ENCODE measurements at places on chromosomes 7 and 10.

- DNase-seq, result no peak
These were observed 33.4 kb downstream of the ELFN1 start for GRCh38 chr7:1703441-1703840.

DNA sequence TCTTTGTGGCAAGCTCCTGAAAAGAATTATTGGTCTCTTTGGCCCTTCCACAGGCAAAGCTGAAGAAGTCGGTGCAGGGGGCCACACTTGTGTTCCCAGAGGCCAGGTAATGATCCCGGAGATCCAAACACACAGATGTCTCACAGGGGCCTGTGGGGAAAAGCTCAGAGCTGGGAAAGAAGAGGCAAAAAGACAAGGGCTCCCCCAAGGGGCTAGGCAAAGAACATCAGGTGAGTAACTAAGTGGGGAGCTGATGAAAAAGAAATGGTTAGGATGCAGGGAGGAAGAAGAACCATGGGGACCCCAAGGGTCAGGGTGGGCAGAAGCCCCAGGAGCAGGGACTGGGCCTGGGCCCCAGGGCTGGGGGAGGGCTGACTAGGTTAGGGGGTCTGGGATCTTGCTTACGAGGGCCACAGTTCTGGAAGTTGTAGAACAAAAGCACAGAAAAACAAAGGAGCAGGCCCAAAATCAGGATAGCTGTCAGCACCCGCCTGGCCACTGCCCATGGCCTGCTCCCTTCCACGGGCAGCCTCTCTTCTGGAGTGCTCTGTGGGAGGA, 1.1 kb downstream of the KEL start:
- no peak for DNase-seq

GRCh38 chr7:155333346-155334234, 35.9 kb downstream of the INSIG1 start:
- DNase-seq, result no peak

GRCh38 chr10:73877533-73878160, 3.3 kb upstream of the CAMK2G start:
- DNase-seq, result no peak

DNA sequence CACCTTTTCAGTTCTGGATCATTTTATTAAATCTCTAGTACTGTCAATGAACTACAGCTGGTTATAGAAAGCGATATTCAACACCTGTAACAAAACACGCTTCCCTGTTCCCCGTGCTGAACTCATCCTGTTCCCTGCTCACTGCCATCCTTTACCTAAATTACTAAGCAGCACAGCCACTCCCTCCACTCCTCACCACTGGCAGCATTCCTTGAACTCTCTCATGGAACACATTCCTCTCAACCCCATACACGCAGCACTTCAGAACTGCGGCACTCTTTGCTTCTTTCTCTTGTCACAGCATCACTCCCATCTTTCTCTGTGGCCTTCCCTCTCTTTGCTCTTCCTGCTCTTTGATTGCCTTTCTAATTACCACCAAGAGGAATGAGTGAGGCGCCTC, 27.4 kb downstream of the RELN start:
- no peak for DNase-seq

- DNase-seq, result no peak
These were observed 8.5 kb upstream of the KNDC1 start for GRCh38 chr10:133151543-133151972.

DNA sequence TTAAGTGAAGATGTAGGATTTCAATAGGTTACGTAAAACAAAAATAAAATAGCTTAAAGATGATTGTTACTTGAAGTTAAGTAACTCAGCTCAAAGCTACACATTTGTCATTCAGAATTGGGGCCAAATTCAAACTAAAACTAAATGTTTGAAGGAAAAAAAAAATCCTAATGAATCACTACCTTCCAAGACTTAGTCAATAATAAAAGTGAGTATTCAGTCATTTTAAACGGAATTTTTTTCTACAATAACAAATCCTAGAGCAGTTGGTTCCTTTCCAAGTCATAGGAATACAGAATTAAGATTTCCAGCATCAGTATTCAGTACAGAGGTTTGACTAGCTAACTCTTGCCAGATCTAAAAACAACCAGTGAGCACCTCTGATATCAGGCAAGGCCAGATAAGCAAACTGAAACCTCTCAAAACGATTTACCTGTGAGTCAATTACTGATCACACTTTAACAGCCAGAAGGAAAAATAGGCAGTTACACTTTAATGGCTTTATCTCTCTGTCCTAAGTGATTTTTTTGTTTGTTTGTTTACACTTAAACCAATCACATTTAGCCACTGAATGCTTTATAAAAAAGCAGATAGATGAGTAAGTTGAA, 669.8 kb upstream of the ANKRD30A start:
- DNase-seq, result no peak

DNA sequence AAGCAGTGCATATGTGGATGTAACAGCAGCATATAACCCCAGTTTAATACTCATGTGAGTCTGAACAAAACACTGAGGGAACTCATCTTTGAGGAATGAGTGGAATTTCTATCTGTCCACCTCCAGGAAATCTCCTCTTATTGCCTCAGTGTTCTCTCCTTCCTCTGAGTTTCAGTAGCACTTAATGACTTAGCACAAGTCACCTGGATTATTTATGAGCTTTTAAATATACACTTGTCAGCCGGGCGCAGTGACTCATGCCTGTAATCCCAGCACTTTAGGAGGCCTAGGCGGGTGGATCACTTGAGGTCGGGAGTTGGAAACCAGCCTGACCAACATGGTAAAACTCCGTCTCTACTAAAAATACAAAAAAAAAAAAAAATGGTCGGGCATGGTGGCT, 4.3 kb downstream of the LRRC20 start:
- DNase-seq, result no peak

DNA sequence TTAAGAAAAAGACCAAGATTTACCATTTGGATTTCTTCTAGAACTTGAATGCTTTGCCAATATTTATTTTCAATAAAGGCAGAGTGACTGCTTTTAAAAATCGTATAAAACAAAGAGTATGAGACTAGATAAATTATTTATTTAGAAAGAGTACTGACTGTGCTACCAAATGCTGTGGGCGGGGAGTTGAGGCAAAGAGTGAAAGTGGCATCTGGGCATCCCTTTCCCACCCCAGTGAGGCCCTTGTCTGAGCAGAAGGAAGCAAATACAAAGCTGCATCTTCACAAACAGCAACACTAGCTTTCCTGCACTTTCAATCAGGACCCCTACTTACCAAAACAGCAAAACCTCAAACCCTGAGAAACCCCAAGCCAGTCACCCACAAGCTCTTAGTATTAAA, 34.9 kb downstream of the ITGB1 start:
- DNase-seq, result no peak

- DNase-seq, result no peak
These were observed 9.6 kb downstream of the GNB2 start for GRCh38 chr7:100682991-100683658.

DNA sequence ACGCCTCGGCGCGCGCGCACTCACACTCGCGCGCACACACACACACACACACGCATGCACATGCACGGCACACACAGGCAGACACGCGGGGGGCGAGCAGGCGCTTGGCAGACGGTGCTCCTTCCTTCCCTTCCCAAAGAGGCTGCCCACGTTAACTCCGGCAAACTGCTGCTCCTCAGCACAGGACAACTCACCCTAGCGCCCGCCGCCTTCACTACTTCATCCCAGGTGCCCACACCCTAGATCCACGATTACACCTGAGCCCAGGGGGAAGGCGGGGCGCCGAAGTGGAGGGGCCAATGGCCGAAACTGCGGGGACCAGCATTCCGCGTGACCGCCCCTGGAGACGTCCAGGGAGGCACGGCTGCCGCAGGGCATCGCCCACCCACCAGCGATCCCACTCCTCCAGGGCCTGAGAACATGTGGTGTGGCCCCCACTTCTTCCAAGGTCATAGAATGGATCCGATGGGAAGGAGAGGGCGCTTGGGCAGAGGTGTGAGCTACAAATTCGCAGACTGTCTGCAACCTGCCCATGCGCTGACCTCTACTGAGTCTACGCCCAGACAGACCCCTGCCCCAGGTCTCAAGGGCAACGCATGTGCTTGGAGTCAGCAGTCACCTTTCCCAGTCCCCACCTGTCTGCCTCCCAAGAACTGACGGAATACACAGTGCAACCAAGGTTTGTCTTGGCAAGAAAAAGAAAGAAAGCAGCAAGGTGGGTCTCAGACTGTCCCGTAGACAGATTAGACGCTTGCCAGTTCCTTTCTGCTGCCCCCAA, 74.6 kb downstream of the CALN1 start:
- no peak for DNase-seq

GRCh38 chr10:72219235-72219814, 3.2 kb upstream of the ASCC1 start:
- no peak for DNase-seq

DNA sequence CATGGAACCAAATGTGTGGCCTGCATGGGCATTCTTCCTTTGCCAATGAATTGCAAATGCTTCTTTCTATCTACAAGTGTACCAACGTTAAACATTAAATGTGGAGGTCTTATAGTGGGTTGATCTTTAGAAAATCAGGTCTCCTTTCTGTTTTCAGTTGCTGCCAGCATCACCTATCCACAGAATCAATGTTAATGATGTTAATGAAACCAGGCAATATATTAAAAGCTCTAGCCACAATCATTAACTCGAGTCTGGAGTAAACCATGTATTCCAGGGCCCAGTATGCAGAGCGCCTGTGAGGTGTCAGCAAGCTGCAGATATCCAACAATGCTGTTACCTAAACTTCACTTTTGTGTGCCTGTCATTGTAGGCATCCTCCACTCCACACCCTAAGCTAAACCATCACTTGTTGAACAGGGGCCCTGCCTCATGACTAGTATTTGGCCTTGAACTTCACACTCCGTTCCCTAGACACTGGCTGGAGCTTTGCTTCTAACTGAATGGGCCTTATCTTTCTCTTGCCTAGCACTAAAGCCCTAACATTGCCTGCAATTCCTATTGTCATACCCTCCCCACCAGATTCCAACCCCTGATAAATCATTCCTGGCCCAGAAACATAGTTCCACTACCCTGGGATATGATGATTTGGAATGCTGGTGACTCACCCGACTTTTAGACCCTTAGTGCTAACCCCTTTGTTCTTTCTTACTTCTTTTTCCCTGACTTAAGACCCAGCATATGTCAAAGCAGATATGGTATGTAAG, 24.3 kb upstream of the ITGB8 start:
- no peak for DNase-seq

- DNase-seq, result no peak
These were observed 74.1 kb upstream of the PTPRZ1 start for GRCh38 chr7:121798896-121799295.

DNA sequence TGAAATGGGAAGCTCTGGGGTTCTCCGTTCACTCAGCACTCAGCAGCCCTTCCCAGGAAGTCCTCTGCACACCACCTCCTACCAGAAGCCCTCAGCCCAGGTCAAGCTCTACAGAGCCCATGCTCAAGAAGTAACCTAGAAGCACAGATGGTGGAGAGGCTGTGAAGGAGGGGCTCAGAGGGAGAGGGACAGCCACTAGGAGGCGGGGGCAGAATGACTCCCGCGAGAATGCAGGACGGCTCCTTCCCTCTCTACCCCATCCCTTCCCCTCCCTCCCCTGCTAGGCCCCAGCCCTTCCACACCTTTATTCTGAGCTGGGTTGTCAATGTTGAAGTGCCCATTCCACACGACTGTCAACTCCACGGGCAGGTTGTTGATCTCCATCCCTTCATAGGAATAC, 373.2 kb downstream of the PLXNA4 start:
- no peak for DNase-seq

DNA sequence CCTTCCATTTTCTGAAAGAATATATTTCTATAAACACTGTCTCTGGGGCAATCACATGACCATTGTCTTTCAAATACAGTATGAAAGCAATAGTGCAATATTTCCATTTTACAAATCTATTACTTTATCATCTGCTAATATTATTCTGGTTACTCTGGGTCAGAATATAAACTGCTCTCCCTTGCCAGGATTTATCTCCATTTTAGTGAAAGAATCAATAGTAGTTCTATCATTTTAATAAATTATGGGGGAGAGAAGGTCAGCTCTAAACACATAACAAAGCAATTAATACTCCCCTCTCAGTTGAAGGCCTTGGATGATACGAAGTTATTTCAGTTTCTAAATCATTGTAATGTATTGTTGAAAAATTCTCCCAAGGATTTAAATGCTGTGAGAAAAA, 608.3 kb downstream of the MAGI2 start:
- DNase-seq, result no peak

- no peak for DNase-seq
These were observed 57.4 kb upstream of the SDK1 start for GRCh38 chr7:3243680-3244079.

- DNase-seq, result no peak
These were observed 135.8 kb downstream of the RAMP3 start for GRCh38 chr7:45293295-45293942.

DNA sequence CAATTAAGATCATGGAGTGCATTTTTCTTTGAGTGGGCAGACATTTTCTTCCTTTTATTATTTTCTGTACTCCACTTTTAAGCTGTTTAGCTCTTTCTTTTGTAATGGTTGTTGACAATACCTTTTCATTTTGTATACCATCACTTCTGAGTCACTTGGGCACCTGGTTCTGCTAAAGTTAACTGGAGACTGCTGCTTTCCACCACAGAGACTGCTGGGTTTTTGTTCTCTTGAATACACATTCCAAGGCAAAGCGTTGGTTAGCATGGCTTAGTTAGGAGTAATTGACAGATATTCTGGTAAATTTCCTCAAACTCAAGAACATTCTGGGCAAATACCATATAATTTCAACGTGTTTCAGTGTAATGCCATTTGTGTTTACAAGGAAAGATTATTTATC, 541.9 kb upstream of the CELF2 start:
- no peak for DNase-seq

DNA sequence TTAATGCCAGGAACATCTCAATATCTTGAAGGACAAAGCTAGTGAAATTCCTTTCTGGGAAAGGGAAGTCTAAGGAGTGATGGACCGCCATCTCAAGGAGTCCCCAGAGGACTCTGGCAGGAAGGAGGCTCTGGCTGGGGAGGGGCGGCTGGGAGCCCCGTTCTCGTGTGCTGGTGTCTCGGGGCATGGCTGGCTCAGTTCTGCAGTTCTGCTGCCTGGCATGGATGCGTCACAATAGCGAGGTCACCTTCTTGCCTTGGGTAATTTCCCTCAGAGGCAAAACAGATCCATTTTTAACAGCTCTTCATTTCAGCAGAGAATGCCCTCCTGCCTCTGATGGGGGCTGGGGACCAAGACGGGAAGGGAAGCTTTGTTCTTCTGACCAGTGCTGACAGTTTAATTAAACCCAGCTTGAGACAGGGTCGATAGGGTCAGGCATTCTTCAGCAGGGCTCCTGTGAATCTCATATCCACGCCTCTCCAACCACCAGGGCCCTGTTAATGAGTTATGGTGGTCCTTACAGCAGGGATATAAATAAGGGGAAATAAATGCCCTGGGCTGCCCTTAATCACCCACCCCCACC, 35.7 kb downstream of the SLIT1 start:
- no peak for DNase-seq

DNA sequence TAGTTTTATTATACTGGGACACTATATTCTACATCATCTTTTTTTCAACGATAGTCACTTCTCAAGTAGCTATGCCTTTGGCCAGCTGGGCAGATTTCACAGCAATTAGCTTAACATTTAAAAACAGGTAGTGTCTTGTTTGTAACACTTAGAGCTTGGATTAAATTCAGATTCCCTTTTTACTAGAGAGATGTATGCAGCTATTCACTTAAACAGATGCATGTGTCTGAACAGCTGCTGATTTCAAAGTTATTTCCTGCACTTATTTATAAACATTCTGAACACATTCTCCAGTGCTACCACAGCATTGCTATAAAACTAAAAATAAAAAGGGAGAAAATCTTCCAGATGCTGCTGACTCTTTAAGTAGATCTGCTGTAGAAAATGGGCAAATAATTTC, 637.2 kb downstream of the POM121L12 start:
- DNase-seq, result no peak

- no peak for DNase-seq
These were observed 14.2 kb upstream of the PRF1 start for GRCh38 chr10:70616761-70617160.
